Articular chondrocyte of knee joint (primary cell): ENCODE measurements at places on chromosomes 2 and 18. TPM values are rescaled to one million over a fixed set of nuclear protein-coding genes. Genes with fewer than 3 reads are reported as not detected.

Gene PECR
- total RNA-seq, result 11.6 and 15.2 TPM in 2 replicates

Gene MFSD2B
- total RNA-seq, result 0.13 TPM in 1 of 2 replicates, not detected in the other

Gene DSEL
- 49.8 and 55.7 TPM in 2 replicates for total RNA-seq

Gene MAPRE2
- 37.9 and 41.7 TPM in 2 replicates for total RNA-seq

Gene METTL4
- total RNA-seq, result 13.3 and 15.5 TPM in 2 replicates

Gene GPR75
- 4.2 and 4.5 TPM in 2 replicates for total RNA-seq

Gene HJURP
- total RNA-seq, result 9.7 and 18.8 TPM in 2 replicates

Gene SGO2
- total RNA-seq, result 11.8 and 12.2 TPM in 2 replicates

Gene CETN1
- not detected in 2 replicates for total RNA-seq

Gene NEB
- 0.78 and 3.4 TPM in 2 replicates for total RNA-seq

Gene NTSR2
- not detected in 2 replicates for total RNA-seq

Gene LONRF2
- 0.39 and 0.86 TPM in 2 replicates for total RNA-seq

Gene ATL2
- 39.1 and 44.0 TPM in 2 replicates for total RNA-seq

Gene RAX
- total RNA-seq, result not detected in 2 replicates

Gene TNS1
- total RNA-seq, result 102 and 125 TPM in 2 replicates

Gene FOXD4L1
- total RNA-seq, result 0.11 and 0.26 TPM in 2 replicates

Gene REG1B
- total RNA-seq, result not detected in 2 replicates

Gene USP14
- 24.5 and 32.3 TPM in 2 replicates for total RNA-seq

Gene FASTKD2
- total RNA-seq, result 55.7 and 60.9 TPM in 2 replicates

Gene MRPL53
- 17.6 and 21.7 TPM in 2 replicates for total RNA-seq

Gene TMEM163
- total RNA-seq, result not detected in 2 replicates

Gene SERPINB7
- 0.11 TPM in 1 of 2 replicates, not detected in the other for total RNA-seq

Gene MLPH
- total RNA-seq, result 0.65 and 3.8 TPM in 2 replicates

Gene TMEM178A
- 0.26 and 1.7 TPM in 2 replicates for total RNA-seq

Gene TXNL1
- 59.1 and 70.5 TPM in 2 replicates for total RNA-seq

Gene MDH1B
- total RNA-seq, result 2.3 and 2.7 TPM in 2 replicates

Gene SIGLEC15
- total RNA-seq, result 0.52 and 0.76 TPM in 2 replicates

Gene COLEC11
- 0.32 TPM in 1 of 2 replicates, not detected in the other for total RNA-seq

Gene CCDC102B
- 1.3 and 1.6 TPM in 2 replicates for total RNA-seq

Gene TOGARAM2
- total RNA-seq, result under 0.01 and 0.26 TPM in 2 replicates

Gene LDLRAD4
- total RNA-seq, result 3.1 and 3.4 TPM in 2 replicates

Gene KDSR
- total RNA-seq, result 49.4 and 62.3 TPM in 2 replicates

Gene ACVR1
- total RNA-seq, result 50.5 and 60.1 TPM in 2 replicates

Gene KLHL29
- 13.1 and 14.1 TPM in 2 replicates for total RNA-seq

Gene DNER
- total RNA-seq, result 0.78 and 1.7 TPM in 2 replicates

Gene HSBP1L1
- 9.8 and 14.8 TPM in 2 replicates for total RNA-seq

Gene UGT1A4
- total RNA-seq, result not detected in 2 replicates

Gene COL4A3
- not detected in 2 replicates for total RNA-seq

Gene PJVK
- total RNA-seq, result 1.1 and 2.2 TPM in 2 replicates

Gene ZAP70
- not detected in 2 replicates for total RNA-seq

Gene SAP130
- 8.6 and 8.8 TPM in 2 replicates for total RNA-seq

Gene EMILIN1
- 113 and 123 TPM in 2 replicates for total RNA-seq

Gene EFR3B
- 2.4 and 5.4 TPM in 2 replicates for total RNA-seq
